WTC11 (cell line): ENCODE measurements at places on chromosomes 5 and 9.

DNA sequence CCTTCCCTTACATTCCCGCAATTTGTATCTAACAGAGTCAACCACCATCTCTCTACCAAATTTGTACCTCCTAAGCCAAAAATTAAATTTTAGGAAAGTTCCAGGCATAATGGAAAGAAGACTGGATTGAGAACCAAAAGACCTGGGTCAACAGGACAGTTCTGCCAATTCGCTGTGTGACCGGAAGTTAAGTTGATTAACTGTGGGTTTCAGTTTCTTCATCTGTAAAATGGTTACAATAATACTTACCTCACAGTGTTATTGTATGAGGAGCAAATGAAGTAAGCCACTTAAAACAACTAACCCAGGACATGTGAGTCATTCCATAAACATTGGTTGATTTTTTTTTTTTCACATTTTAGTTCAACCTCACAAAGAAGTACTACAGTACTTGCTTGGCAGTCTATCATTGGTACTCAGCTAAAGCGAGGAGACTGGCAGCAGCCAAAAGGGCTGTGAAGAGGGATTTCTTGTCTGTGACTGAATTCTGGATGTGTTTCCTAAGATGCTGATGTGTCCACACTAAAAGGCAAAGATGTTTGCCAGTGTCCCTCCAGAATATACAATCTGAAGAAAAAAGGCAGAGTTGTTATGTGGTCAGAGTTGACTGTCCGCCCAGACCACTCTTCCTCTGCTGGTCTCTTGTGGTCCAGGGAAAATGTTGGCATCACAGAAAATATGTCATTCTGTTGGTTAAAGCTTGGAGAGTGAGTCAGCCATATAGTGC, 198.6 kb downstream of the TLE1 start:
- no peak for DNase-seq

DNA sequence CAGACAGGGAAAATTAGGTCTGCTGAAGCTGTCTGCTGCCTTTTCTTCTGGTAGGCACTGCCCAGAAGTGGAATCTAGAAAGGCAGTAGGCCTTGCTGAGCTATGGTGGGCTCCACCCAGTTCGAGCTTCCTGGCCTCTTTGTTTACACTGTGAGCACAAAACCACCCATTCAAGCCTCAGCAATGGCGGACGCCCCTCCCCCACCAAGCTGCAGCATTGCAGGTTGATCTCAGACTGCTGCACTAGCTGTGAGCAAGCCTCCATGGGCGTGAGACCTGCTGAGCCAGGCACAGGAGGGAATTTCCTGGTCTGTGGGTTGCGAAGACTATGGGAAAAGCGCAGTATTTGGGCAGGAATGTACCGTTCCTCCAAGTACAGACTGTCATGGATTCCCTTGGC, 18.5 kb downstream of the AGTPBP1 start:
- peak; percentile 85 for DNase-seq

DNA sequence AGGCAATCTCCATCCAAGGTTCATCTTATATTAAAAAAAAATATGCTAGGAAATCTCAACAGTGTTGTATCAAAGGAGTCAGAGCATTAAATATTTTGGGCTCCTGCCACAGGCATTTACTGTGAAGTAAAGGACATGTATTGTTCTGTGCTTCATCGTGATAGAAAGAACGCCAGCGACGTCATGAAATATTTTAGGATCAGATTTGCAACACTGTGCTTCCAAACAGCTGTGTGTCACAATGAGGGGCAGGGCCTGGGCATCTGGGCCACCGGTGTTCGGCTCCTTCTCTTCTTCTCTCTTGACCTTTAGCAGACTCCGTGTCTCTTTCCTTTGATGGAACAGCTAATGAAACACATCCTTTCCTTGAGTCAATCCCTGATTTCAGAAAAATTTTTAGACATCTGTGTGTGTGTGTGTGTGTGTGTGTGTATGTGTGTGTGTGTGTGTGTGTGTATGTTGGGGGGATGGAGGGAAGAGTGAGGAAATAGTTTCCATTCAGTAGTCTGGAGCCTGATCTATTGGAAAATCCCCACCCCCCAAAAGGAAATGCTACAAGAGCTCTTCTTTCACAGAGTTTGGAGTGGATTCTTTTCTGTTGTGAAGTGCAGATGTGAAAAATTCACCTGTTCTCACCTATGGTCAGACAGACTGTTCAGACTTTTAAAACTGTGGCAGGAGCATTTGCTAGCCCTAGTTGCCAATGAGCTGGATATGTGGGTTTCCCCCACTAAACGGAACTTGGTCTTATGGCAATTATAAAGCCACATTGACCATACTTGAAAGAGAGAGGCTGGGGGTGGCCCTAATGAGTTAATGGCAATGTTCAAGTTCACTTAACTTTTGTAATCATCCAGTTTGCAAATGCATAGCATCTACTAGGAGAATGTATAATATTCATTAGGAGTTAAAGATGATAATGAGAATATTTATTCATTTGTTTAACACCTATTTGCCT, 18.1 kb upstream of the TNC start:
- DNase-seq = no peak

DNA sequence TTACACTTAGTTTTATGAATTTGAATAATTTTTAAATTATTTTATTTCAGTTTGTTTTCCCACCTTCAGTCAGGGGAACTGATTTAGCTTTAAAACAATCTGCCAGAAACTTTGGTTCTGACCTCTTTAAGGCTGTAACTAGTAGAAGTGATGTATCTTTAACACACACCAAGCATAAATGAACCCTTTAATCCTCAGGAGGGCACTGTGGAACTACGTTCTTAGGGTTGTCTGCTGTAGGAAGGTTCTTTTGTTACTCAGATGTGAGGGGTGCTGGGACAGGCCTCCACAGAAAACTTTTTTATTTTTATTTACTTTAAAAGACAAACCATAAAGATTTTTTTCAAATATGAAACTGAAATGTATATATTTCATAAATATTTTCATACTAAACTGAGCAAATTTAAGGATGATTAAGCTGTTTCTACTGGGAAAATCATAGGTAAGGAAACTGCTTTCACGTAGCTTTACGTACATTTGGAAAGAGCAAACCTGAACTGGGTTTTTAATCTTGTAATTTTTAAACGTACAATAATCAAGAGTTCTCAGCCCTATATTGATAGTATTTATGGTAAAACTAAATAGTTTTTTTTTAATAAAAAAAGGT, 5.3 kb downstream of the KLF4 start:
- DNase-seq = peak; percentile 19

DNA sequence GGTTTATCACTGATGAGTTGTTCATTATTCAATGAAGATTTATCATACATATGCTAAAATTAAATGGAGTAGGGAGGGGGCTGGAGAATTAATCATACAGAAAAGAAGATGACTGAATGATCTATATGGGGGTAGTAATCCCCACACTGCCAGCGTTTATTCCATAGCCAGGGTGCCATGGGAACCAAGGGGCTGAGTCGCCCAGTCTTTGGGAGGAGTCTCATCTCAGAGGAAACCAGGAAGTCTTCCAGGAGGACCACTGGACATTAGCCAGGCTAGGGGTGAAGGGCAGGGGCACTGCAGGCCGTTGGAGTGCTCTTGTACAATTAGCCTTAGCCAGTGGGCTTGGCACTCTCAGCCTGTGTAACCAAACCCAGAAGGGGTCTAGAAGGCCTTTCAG, 226.5 kb downstream of the ARL15 start:
- DNase-seq = no peak

GRCh38 chr5:172707285-172708182, 63.5 kb downstream of the DUSP1 start:
- DNase-seq = peak; percentile 61

DNA sequence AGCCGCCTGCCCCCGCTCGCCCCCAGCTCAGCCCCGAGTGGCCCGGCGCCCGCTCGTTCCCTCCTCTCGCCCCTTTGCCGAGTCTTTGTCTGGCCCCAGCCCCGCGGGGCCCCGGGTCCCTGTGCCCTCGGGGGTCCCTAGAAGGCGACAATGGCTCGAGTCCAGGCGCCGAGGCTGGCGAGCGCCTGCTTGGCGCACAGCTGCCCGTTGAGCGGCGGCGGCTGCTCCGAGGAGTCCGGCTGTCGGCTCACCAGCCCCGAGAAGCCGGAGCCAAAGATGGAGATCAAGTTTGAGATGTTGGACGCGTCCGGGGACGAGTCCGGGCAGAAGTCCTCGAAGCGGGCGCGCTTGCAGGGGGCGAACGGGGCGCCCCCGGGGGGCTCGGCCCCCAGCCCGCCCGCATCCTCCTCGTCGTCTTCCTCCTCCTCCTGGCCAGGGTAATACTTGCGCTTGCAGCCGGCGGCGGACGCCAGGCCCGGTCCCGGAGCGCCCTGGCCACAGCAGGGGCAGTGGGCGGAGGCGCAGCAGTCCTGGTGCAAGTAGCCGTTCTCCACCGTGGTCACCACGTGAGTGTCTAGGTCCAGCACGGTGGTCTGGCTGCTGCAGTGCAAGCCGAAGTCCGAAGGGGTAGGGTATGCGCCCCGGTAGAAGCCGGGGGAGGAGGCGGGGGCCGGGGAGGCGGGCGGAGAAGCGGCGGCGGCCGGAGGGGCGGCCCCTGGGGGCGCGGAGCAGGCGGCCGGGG, 1.2 kb downstream of the IER5L start:
- DNase-seq = peak; percentile 41

GRCh38 chr5:39058178-39058921, 15.8 kb downstream of the RICTOR start:
- DNase-seq = no peak

DNA sequence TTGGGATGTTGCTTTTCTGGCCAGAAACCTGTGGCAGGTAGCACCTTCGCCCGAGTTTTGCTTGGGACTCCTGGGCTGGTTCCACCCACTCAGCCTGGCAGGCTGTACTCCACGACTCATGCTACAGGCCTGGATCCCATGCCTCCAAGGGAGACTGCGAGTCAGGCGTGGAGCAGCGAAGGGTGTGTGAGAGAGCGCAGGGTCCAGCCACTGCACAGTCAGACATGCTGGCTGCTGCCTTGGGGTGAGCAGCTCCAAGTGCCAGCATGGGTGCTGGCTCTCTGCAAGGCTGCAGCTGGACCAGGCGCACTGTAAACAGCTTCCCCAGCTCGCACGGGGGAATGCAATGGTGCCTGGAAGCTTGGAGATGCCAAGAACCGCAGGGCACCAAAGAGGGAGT, 249.6 kb upstream of the EDIL3 start:
- DNase-seq = no peak

DNA sequence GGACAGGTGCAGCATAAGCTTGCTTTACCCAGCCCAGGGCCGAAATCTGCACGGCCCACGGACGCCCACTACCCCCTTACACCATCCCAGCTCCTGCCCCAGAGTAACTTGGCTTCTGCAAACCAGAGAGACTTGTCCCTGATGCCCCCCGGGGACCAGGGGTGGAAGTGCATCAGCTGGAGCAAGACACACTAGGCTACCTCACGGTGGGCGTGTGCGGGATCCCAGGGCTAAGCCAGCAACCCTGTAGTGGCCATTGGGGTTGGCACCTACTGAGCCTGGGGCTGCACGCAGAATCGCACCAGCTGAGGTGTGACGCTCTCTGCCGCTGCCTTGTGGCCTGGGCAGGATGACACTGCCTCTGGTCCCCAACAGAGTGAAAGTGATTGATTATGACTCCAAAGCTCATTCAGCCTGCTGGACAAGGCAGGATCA, 6.1 kb upstream of the ZNF79 start:
- DNase-seq = peak; percentile 82

- peak; percentile 31 for DNase-seq
Measured at GRCh38 chr9:74498621-74499095, 1.5 kb downstream of the RORB start.

DNA sequence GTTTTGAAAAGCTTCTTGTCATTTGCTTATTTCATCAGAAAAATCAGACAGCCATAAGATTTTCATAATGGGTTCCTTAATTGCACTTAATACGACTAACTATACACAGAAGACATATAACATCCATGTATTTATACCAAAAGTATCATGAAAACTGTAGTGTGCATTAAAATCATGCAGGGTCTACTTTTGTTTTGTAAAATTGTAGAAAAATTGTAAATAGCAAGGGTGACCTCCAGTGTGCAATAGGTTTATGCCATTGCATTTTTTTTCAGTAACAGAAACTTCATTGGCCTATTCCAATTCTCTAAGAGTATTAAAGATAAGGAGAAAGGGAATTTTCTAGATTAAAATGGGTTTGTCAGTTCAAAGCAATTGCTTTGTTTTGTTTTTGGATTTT, 307.6 kb downstream of the KIAA0825 start:
- DNase-seq = no peak

DNA sequence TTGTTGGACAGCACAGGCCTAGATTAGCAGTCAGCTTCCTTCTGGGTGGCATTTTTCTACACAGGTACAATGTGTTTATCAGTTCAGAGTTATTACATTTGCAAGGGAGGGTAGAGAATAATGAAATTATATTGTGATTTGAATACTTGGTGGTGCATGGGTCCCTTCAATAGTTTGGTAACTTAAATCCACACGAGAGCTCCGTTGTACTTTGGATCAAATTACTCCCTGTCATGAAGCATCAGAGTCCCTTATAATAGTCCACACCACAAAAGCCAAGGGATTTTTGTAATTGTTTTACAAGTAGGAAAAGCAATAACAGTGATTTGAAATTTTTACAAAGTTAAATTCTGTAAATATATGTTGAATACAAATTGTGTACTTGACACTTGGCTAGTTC, 552.4 kb downstream of the PDE4D start:
- no peak for DNase-seq

DNA sequence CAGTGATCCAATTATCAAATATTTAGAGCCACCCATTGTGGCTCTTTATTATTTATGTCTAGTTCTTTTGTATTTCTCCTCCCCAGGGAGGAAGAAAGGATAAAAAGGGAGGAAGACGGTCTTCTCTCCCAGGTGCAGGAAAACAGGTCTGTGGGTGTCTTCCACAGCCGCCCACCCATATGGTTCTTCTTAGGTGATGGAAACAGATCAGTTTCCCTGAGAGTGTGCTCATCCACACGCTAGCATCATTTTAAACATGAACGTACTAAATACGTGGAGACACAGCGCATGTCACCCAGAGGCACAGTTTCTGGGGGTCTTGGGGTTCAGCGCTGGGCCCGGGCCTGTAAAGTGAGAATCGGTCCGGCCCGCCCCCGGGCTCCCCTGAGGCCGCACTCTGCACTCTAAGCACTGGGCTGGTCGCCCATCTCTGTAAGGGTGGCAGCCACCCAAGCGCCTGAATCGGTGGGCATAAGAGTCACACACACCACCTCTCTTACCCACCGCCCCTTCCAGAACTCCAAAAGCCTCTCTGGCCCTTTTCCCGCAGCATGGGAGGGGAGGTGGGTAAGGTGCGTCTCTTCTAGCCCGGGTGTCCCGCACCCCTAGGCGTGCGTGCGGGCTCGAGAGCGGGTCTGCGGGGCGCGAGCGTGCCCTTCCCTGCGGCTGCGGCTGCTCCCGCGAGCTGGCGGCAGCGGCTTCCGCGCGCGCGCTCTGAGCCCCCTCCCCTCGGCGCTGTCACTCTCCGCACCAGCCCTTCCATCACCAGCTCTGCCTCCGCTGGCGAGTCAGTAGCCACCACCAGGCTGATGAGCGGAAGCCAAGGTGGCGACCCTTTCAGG, 1.3 kb downstream of the PTCH1 start:
- peak; percentile 58 for DNase-seq

GRCh38 chr5:109837231-109837861, 147.6 kb downstream of the MAN2A1 start:
- DNase-seq = no peak
